ENCODE measurements at places on chromosomes 11 and 22.
A peak's percentile ranks its signal among the peaks of the same experiment; 100 is the strongest.

- DNase-seq, result no peak
Measured at GRCh38 chr11:68341557-68342458, 29.4 kb downstream of the LRP5 start.

DNA sequence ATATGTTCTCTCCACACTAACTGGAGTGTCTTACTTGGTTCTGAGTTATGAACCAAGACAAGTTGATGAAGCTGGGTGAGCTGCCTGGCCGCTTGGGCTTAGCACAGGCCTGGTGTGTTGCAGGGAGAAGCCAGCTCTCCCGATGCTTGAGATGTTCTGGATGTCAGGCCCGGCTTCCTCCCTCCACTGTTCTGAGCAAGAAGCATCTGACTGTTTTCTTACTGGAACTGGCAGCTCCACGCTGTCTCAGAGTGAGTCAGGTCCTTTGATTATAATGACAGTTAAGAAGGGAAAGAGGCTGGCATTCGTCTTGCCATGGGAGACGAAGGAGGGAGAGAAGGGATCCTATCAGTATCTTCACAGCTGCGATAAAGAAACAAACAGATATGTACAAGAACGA lies 46.5 kb upstream of the CRTAM start:
- peak; percentile 84 for DNase-seq

GRCh38 chr11:110311783-110312579 lies 15.6 kb upstream of the RDX start:
- peak; percentile 54 for DNase-seq

- DNase-seq, result no peak
Measured at GRCh38 chr11:117876059-117876340, 458 bp downstream of the FXYD6 start.

- DNase-seq, result no peak
Measured at GRCh38 chr11:72472765-72473164, 38.4 kb upstream of the CLPB start.

DNA sequence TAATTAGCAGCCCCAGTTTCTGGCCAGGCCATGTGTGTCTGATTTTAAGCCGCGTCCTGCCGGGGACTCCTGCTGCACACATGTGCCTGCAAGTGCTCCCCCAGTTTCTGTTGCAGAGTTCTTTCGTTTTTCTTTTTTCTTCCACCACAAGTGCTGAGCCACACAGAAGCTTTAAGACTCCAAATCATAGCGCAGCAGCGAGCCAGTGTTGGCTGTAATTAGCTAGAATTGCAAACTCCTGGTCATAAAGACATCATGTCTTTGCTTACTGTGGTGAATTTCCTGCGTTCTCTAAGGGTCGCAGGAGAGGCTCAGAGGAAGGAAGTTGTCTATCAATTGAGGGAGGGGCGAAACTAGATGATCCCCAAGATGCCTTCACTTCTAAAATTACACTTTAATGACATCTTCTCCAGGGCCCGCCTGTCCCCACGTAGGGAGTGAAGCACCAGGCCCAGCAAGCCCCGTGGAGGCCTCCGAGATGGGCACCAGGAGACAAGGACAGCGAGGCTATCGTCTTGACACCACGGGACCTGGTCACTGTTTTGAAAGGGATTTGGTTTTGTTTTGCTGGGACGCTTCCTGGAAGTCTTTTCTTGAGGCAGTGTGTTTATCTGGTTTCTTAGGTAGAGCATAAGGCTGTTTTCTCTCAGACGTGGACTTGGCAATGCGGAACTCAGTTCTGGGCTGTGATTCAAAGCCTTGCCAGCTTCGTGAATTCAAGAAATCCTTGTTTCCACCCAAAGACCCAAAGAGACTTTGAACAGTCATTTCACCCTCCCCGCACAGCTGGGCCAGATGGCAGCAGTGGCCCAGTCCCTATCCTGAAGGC lies 71.8 kb downstream of the UBASH3B start:
- DNase-seq, result peak; percentile 45

DNA sequence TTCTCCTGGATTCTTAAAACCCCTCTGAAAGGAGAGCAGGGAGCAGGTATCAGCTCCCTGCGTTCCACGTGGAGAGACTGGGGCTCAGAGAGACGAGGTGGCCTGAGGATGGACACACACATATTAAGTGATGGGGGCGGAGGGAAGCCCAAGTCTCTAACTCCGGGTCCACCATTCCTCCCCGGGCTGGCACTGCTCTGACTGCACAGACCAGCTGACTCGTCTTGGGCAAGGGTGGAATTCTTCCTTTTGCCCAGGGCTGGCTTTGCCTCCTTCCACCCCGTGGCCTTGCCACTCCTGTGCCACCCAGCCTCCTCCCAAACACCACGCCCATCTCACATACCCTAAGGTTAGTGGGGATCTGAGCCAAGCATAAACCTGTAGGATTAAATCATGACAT lies 65.0 kb downstream of the BUD13 start:
- DNase-seq, result no peak

- no peak for DNase-seq
Measured at GRCh38 chr11:116773203-116774097, 663 bp upstream of the BUD13 start.

- peak; percentile 24 for DNase-seq
Measured at GRCh38 chr11:46490666-46491065, 99.1 kb upstream of the CHRM4 start.

DNA sequence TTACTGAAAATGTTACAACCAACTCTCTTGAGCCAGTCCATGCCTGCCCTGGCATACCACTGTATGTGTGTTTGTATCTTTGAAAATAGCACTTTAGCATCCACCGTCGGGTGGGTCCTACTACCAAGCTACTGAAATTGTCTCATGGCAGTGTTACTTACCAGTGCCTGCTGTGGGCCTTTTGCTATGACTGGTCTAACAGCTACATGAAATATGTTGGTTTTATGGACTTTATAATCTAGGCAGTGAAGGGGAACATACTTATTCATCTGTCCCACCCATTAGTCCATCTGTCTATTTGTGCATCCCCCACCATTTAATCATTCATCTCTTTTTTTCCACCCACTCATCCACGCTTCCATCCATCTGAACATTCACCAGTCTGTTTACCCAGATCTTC lies 106.0 kb downstream of the NAV2 start:
- DNase-seq, result no peak

DNA sequence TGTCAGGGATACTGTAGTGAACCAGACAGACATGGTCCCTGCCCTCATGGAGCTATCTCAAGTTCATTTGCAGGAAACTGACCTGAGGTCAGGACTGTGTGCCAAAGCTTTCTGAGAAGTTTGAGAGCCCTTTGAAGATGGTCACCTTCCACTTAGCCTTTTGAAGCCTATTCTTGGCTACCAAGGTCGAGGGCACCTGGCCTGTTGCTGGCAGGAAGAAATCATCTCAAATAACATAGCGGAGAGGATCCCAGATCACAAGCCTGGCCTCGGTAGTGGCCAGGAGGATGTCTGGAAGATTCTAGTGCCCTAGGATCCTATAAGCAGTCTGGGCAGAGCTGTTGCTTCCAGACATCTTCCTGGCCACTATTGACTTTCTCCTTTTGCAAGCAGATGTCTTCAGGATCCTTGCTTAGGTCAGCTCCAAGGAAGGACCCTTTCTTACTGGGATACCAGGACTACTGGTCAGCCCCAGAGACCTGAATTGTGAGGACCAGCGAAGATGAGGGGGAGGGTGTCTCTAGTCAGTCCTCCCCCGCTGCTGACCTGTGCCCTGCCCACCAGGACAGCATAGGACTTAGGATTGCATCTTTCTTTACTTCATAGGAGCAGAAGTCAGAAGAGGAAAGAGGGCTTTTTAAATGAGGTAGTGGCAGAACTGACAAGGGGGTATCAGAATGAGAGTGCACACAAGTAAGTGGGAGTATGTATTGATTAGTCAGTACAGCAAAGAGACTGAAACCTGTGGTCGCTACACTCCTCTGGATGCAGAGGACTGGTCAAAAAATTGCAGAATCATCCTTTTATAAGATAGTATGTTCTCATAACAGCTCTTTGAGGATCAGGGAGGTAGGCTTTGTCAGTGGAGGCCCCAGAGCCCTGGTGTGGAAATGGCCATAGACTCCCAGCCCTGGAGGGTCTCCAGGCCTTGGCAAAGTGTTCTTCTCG lies 94.8 kb downstream of the TEAD1 start:
- no peak for DNase-seq

- DNase-seq, result no peak
Measured at GRCh38 chr11:129291546-129291945, 84.1 kb upstream of the BARX2 start.

DNA sequence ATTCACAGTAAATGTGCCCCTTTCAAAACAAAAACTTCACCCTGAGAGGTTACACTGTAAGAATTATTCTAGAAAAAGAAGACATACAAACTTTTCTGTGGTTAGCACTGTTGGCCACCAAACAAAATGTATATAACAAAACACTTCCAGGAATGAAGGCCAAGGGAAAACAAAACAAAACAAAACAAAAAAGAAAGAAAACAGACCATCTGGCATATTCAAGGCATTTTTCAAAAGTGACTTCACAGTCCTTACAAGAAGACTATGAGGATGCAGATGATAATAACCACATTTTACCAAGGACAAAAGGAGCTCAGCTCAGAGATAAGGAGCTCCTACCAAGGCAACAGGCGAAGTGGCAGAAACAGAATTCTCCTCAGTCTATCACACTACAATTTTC lies 24.9 kb downstream of the CTSC start:
- DNase-seq, result peak; percentile 51

DNA sequence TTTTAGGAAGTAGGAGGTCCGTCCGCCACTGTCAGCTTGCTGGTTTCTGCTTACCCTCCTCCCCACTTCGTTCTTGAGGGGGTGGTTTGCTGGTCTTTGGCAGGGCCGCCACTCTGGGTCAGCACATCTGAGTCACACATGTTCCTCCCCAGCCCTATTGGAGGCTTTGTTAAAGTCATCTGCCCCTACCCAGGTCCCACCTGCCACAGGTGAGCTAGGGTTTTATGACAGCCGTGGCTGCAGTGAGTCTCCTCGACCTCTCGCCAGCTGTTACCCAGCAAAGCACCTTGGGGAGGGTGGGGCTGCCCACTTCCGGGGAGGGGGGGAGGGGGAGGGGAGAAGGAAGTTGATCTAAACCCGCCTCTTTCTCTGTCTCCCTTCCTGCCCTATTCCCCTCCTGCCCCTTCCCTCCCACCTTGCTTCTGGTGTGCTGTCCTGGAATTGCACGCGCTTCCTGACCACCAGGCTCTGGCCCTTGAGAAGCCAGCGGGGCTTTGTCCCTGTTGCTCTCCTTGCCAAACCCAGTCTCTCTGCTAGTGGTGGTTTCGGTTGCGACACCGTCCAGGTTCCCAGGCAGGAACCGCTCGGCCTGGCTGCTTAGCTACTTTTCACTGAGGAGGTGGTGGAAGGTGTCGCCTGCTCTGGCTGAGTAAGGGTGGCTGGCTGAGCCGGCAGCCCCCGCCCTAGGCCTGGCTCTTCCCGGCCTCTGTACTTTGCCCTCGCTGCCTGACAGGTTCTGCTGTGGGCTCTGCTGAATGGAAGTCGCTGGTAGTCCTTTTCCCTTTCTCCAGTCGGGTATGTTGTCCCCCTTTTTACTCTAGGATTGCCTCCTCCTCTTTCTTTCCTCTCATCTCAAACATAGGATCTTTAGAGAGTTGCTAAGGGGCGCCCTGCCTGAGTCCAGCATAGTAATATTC lies 28.5 kb downstream of the RCOR2 start:
- DNase-seq, result peak; percentile 76

GRCh38 chr22:29848111-29848510 lies 10.0 kb upstream of the ASCC2 start:
- no peak for DNase-seq

- peak; percentile 54 for DNase-seq
Measured at GRCh38 chr11:96486890-96487611, 97.2 kb downstream of the JRKL start.

GRCh38 chr22:34356481-34356880 lies 436.2 kb upstream of the LARGE1 start:
- DNase-seq, result no peak

DNA sequence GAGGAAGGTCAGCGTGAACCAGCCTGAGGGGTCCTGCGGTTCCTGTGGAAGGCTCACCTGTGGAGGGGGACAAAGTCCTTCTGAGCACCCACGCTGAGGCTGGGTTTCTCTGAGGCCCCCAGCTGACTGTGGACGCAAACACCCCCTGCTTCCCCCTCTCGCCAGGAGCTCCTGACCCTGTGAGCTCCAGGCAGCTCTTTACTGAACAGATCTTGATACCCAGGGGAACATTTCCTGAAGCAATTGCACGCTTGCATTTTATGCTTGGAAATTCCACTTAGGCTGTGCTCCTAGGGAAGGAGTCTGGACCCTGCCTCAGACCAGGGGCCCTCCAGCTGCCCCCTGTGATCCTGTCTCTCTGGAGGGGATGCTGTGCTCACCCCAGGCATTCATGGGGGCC lies 454.2 kb upstream of the B3GAT1 start:
- no peak for DNase-seq

DNA sequence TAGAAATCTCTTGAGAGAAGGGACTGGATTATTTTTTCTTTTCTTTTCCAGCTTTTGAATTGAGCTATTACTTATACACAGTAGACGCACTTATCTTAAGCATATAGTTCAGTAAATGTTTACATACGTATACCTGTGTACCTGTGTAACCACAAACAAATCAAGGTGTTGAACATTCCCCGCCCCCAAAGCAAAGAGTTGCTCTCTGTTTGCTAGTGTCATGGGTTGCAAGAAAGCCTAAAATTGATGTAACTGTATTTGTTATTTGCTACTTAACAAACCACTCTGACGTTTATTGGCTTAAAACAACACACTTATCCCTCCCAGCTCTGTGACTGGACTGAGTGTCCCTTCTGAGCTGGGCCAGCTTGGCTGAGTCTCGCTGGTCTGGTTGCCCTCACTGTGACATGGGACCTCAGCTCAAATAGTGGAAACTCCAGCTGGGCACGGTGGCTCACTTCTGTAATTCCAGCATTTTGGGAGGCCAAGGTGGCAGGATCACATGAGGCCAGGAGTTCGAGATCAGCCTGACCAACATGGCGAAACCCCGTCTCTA lies 25.4 kb upstream of the CABP2 start:
- DNase-seq, result no peak

GRCh38 chr11:111954154-111954553 lies 17.0 kb downstream of the DIXDC1 start:
- no peak for DNase-seq

DNA sequence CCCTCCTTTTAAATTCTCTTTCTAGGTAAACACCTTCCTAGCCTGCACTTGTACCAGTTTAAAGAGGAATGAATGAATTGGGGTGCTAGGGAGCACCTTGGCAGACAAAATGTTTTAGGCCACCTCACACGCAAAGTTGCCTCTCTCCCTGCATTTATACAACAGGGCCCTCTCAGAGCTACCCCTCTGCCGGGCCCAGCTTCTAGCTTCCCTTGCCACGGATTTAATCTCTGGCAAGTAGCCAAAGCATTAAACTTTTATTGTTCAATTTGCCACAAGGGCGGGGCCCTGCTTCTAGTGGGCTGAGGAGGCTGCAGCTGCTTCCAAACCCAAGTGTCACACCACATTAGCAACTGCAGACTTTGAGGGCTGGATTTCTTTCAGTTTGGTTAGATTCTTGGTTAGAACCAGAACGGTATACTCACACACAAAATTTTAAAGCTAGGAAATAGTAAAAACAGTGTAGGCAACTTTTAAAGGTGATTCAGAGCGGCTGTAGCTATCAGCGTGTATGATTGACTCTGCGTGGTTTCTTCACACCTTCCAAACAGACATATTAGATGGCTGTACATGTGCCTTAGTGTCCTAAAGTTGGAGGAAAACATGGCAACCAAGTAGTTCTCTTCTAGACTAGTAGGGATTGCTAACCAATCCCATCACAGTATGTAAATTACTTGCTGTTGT lies 6.5 kb downstream of the KREMEN1 start:
- DNase-seq, result peak; percentile 47

Measured in EH (cell line).